ENCODE measurements at places on chromosomes 3 and 15. TPM values are rescaled to one million over a fixed set of nuclear protein-coding genes. Genes with fewer than 3 reads are reported as not detected.

DNA sequence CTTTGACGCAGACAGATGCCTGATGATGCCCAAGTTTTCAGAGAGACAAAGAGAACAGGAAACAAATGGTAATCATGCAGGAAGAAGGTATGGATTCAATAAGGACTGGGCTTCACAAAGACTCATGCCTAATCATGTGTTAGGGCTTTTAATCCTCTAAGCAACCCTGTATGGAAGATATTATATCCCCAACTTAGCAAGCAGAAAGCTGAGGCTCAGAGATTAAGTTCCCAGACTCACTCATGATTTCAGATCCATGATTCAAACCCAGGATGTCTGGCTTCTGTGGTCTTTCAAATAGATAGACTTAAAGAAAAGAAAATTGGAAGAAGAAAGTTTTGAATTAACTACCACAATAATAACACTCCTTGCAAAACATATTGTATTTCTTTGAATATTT lies 4.1 kb upstream of the CLASP2 start:
- DNase-seq = no peak

- no peak for DNase-seq
Measured at GRCh38 chr3:3212781-3213440, 33.4 kb upstream of the CRBN start.

- no peak for DNase-seq
Measured at GRCh38 chr3:148880681-148881080, 15.6 kb downstream of the CPA3 start.

DNA sequence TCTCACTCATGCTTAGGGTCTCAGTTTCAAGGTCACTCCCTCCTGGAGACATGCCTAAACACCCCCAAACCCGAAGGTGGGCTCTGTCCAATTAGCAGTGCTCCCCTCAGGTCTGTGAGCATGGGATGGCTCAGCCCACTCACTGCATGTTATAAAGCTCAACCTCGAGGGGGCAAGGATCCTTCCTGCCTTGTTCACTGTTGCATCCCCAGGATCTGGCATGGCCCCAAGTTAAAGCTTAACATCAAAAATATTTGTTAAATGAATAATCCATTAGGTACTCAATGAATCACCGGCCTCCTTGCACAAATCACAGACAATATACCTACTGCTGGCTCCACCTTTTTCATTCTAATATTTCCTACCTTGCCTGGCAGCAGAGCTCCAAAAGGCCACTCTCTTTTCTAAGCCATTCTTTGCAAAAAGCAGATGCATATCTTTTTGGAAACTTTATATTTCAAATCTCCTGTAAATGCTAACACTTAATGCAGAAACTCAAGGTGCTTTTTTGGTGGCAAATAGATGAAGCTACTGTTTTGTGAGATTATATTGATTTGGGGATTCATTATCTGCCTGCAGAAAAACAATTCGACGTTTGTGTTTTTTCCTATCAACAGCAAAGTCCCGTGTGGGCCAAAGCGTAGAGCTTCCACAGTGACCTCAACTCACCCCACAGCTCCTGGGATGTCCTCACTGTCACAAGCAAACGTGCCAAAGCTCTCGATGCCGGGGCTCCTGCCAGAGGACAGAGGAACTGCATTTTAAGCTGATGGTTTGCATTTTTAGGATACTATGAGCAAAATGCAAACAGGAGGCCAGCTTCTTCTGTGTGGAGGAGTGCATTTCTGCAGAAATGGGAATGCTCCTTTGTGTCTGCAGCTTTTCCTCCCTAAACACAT lies 35.4 kb downstream of the PCOLCE2 start:
- peak; percentile 45 for DNase-seq

DNA sequence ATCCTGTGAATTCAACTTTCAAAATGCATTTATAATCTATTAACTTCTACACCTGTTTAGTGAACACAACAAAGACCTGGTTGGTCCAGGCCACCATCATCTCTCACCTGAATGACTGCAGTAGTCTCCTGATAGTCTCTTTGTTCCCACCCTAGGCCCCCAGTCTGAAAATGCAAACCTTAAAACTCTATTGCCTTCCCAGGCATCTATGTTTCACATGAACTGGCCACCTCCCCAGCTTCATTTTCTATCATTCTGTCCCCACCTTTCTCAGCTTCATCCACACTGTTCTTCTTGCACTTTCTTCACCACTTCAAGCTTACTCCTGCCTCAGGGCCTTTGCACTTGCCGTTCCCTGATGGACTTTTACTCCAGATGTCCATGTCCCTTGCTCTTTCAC lies 45.0 kb downstream of the CLSTN2 start:
- no peak for DNase-seq

The TM4SF4 gene
- 0.66 TPM for polyA plus RNA-seq

The RGMA gene
- 39.2 TPM for polyA plus RNA-seq

- DNase-seq = no peak
Measured at GRCh38 chr3:52109611-52110301, 44.5 kb downstream of the POC1A start.

- no peak for DNase-seq
Measured at GRCh38 chr3:37907906-37908305, 46.2 kb downstream of the CTDSPL start.

- DNase-seq = no peak
Measured at GRCh38 chr3:106759731-106760130, 617.5 kb upstream of the CCDC54 start.

GRCh38 chr3:88142094-88142624 lies 7.6 kb upstream of the C3orf38 start:
- no peak for DNase-seq

- peak; percentile 43 for DNase-seq
Measured at GRCh38 chr3:138389144-138389601, 40.8 kb downstream of the MRAS start.

All from psoas muscle (tissue), 8 donors.